Testis (tissue), 5 donors: ENCODE measurements at places on chromosomes 2 and 18.

- DNase-seq = no peak
Measured at GRCh38 chr2:176388861-176389260, 119.6 kb downstream of the MTX2 start.

- DNase-seq = no peak
Measured at GRCh38 chr2:238019962-238020361, 40.8 kb upstream of the SCLY start.

- no peak for DNase-seq
Measured at GRCh38 chr2:241451840-241452506, 56.4 kb downstream of the STK25 start.

GRCh38 chr2:31192851-31193392 lies 24.4 kb downstream of the CAPN14 start:
- no peak for DNase-seq

DNA sequence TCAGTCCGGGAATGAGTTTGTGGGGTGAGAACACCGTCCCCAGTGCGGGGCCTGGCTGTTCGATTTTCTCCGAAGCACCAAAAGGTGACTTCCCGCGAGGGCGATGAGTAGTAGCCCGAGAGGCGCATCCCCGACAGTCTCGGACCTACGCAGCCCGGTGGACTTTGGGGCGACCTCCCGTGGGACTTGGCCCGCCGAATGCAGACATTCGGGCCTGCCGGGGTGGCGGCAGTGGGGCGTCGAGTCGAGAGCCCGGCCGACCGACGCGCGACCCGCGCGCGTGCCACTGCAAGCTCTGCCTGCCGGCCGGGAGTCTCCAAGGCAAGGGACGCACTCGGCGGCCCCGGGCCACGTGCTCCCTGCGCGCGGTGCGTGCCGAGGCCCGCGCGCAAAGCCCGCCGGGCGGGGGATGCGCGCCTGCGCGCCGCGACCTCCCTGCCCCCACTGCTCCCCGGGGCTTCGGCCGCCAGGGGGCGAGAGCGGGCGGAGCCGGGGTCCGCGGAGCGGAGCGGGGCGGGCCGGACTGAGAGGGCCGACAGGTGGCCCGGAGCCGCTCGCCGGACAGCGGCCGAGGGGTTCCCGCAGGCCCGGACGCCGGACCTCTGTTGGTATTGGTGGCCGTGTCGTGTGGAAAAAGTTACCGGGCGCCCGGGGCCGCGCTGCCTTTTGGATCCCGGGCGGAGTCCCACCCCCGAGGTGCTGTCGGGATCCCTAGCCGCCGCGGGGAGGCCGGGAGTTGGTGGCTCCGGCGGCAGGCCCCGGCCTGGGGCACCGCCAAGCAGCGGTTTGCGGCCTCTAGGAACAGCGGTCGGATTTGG lies 1.9 kb downstream of the PTMA start:
- DNase-seq = peak; percentile 83

DNA sequence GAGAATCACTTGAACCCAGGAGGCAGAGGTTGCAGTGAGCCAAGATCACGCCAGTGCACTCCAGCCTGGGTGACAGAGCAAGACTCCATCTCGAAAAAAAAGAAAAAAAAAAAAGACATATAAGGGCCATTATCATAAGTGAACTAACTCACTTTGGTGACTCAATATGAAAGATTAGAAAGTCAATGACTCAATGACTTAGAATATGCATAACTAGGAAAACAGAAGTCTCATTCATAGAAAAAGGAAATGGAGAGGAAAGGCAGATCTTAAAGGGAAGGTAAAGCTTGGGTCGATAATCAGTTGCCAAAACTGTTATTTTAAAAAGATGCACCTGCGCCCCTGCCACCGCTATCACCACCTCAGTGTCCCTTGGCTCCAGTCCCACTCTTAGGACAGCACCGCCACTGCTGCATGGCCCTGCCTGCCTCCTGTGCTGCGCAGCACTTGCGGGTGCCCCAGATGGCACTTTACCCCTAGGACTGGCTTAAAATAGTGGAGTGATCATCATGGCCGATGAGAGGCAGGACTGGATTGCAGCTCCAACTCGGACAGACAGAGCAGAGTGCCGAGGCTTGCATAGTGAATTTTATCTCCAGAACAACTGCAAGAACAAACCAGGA lies 54.7 kb downstream of the INO80D start:
- DNase-seq = no peak

- DNase-seq = no peak
Measured at GRCh38 chr2:236743039-236743920, 173.7 kb downstream of the ACKR3 start.

DNA sequence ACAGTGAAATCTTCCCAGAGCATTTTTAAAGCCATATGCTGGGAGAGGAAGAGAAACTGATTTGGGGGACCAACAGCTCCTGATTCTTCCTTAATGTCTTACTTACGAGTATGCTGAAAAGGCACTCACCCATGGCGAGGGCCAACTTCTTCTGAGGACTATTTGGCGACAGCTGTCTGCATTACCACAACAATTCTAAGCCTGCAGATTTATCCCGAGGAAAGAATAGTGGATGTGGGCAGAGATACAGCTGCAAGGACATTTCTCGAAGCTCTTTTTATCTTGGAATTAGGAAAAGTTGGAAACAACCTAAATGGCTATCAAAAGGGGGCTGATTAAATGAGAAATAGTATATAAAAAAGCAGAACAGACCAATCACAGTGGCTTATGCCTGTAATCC lies 40.3 kb upstream of the FHL2 start:
- no peak for DNase-seq

GRCh38 chr2:110834134-110834827 lies 101.9 kb downstream of the ACOXL start:
- no peak for DNase-seq

DNA sequence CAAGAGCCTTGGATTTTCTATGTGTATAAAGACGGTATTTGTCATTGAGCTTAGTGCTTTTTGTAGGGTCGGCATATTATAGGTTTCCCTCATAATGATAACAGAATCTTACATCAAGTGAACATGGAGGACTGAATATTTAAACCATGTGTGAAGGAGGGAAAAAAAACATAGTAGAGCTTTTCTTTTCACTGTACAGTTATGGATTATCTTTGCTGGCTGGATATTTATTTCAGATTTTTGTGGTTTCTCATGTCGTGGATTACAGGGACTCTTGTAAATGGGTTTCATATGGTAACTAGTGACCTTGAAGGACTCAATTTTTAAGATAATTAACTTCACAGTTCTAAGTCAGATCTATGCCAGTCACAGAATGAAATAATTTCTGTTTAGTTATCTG lies 330.2 kb upstream of the NRP2 start:
- no peak for DNase-seq

DNA sequence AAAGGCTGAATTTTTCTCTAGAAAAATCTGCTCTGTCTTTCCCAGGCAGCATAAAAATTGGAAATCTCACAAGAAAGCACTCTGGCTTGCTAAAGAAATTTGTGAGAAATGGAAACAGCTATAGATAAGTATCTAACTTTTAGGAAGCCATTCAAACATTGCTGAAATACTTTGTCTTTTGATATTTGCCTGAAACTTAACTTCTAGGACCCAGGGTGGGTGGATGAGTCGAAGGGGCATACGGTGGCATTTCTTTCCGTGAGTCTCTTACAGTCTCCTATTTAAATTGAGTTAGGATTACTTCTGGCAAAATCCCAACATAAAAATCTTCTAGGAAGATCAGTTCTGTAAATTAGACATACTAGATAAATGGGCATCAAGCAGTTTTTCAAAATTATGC lies 532 bp upstream of the COL3A1 start:
- no peak for DNase-seq

- no peak for DNase-seq
Measured at GRCh38 chr2:105757433-105757832, 12.7 kb downstream of the NCK2 start.

GRCh38 chr18:36485772-36486171 lies 188.3 kb downstream of the FHOD3 start:
- DNase-seq = no peak

DNA sequence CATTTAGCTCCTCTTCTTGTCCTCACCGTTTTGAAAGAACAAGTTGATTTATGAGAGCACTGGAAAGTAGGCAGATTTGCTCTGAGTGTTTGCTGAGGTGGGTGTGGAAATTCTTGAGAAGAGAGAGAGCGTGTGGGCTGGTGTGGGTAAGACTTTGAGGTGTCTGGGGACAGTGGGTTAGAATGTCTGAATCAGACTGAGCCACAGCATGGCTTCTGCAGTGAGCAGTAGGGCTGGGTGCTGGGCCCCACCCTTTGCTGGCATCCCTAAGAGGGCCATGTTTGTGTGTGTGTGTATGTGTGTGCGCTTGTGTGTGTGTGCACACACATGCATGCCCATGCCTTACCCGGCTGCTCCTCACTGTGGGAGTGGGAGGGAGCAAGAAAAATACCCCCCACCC lies 63.7 kb downstream of the COPS8 start:
- no peak for DNase-seq

DNA sequence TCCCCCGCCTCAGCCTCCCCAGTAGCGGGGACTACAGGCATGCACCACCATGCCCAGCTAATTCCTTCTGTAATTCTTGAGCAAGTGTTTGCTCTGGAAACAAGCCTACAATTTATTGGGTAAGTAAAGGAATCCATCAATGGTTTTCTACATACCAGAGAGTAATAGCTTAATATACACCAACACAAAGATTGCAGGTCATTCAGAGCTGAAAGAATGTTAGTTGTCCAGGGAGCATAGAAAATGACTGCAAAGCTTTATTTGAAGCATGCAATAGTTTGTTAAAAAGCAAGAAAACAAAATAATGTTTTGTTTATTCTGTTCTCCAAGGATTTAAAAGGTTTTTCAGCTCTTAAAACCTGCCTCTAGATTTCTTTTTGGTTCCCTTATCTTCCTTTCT lies 5.6 kb downstream of the IDH1 start:
- no peak for DNase-seq

- DNase-seq = no peak
Measured at GRCh38 chr2:130377491-130377890, 21.6 kb downstream of the PTPN18 start.

DNA sequence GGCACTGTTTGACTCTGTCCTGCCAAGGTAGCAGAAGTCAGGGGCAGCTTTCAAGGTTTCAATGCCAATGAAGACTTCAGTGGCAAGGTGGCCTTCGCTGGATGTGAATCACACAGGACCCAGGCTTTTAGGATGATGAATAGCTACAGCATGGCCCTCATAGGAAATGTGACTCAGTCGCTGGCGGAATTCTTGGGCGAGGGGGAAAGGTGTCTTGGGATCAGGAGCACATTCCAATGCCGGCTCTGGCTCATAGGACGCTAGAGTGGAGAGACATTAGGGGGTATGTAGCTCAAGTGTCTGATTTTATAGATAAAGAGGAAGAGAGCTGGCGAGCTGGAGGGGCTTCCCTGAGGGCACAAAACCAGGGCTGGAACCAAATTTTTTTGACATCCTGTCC lies 68.6 kb downstream of the SMIM21 start:
- no peak for DNase-seq

- DNase-seq = no peak
Measured at GRCh38 chr18:69557282-69557681, 156.6 kb downstream of the DOK6 start.

- no peak for DNase-seq
Measured at GRCh38 chr2:207512356-207512755, 17.4 kb upstream of the CREB1 start.

DNA sequence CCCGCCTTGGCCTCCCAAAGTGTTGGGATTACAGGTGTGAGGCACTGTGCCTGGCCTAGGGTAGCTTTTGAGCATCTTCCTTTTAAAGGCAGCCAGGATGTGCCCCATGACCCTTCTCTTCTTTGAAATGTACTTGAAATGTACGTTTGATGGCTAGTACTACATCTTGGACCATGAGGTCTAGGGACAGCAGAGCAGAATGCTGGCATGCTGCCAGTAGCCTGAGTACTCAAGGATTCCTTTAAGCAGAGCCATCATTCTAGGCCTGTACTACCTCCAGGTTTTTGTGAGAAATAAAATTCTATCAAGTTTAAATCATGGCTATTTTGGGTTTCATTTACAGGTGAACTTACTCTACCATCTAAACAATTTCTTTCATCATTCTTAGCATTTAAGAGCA lies 2.9 kb upstream of the EML6 start:
- no peak for DNase-seq

DNA sequence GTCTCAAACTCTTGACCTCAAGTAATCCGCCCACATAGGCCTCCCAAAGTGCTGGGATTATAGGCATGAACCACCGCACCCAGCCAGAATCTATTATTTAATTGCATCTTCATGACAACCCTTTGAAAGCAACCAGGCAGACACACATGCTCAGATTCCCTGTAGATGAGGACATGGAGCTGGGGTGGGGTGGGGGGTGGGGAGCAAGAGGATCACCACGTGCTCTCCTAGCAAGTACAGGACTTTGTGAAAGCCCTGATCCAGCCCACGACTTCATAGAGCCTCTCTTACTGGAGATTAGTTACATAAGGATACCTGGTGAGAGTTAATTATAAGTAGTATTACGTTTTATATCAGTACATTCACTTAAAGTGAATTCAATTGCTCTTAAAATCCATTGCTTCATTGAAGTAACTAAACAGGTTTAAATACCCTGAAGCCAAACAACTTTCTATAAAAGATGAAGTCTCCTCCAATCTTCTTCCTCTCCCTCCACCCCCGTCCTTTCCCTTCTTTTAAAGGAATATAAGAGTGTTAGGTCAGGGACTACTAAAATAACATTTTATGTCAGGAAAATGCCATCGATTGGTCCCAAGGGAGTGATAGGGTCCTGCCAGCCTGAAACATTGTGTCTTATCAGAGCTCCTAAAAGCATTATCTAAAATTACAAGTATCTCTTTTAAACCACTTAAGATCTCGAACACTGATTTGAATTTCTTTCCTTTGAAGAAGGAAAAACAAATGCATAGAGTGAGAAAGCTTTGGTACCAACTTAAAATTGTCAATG lies 123.9 kb downstream of the EPHA4 start:
- DNase-seq = no peak

- DNase-seq = no peak
Measured at GRCh38 chr2:212073360-212073759, 465.2 kb downstream of the ERBB4 start.

- DNase-seq = no peak
Measured at GRCh38 chr18:24704946-24705630, 244.7 kb downstream of the HRH4 start.

- DNase-seq = no peak
Measured at GRCh38 chr18:23812546-23813440, 123.5 kb downstream of the LAMA3 start.

DNA sequence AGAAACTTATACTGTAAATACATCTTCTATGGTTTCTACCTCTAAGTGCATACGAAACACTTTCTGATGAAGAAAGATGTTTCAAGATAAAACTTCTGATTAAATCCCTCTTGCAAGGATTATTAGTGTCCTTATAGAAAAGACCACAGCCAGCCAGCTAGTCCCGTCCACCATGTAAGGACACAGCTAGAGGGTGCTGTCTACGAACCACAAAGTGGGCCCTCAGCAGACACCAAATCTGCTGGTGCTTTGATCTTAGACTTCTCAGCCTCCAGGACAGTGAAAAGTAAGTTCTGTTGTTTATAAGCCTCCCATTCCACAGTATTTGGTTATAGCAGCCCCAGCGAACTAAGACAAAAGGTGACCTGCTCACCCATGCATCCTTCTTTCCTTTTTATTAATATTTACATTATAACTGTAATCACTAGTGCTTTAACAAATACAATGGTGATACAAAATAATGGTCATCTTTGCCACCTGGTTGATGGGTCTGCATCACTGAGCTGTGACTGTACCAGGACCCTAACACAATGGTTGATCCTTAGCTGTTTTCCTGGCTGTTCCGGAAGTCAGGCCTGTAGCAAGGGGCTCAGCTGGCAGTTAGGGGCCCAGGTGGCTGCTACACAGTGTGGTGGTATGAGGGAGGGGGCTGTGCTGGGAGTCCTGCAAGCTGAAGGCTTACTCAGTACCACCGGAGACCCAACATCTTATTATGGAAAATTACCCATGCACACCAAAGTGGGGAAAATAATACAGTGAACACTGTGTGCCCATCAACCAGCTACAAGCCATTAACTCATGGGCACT lies 108.5 kb upstream of the SMAD7 start:
- DNase-seq = no peak

GRCh38 chr2:88669482-88670214 lies 21.8 kb upstream of the RPIA start:
- DNase-seq = no peak
